ENCODE measurements at places on chromosomes 7 and 10.

DNA sequence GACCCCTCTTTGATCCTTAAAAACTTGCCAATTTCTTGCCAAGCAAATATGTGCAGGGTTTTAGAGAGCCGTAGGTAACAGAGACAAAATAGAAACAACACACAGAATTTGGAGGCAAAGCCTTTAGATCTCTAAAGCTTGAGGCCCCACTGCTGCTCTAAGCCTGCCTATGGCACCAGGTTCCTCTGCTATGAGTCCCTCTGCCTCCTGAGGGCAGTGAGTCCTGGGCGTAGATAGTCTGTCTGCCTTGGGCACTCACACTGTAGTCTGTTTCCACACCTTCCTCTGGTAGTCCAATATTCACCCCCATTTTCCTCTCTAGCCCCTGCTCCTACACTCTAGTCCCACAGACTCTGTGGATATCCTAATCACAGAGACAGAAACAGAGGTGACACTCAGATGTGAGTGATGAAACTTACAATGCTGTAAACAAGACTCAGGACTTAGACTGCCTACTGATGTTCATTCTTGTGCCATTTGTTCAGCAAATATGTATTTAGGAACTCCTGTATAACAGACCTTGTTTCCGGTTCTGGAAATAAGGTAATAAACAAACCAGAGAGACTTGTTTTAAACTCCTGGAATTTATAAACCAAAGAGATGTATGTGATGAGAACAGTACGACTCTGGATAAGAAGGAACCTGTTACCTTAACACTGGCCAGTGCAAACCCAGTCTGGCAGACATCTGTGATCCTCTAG lies 153.3 kb upstream of the PRSS1 start:
- DNase-seq = no peak

- no peak for DNase-seq
These were observed 3.3 kb upstream of the DENND10 start for GRCh38 chr10:119100434-119101238.

GRCh38 chr10:74333174-74333573 lies 182.2 kb downstream of the ADK start:
- no peak for DNase-seq

DNA sequence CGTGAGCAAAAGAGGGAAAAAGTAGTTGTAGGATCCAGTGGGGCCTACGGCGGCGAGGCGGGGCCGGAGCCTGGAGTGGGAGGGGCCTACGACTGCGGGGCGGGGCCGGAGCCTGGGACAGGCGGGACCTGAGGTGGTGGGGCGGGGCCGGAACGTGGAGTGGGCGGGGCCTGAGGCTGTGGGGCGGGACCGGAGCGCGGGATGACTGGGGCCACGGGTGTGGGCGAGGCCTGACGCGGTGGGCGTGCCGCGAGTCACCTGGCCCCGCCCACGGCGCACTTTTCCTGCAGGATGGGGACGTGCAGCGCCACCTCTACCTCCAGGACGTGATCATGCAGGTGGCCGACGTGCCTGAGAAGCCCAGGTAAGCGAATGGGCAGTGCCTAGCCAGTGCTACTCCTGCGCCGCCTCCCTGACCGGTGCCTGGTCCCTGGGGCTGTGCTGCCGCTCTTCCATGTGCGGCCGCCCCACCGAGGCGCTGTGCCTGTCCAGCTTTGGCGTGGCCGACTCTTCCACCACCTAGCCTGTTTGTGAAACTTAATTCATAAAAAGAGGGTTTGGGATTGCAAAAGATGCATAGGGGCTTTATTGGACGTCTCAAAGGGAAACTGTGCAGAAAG lies 496 bp downstream of the ZNF511 start:
- peak; percentile 85 for DNase-seq

DNA sequence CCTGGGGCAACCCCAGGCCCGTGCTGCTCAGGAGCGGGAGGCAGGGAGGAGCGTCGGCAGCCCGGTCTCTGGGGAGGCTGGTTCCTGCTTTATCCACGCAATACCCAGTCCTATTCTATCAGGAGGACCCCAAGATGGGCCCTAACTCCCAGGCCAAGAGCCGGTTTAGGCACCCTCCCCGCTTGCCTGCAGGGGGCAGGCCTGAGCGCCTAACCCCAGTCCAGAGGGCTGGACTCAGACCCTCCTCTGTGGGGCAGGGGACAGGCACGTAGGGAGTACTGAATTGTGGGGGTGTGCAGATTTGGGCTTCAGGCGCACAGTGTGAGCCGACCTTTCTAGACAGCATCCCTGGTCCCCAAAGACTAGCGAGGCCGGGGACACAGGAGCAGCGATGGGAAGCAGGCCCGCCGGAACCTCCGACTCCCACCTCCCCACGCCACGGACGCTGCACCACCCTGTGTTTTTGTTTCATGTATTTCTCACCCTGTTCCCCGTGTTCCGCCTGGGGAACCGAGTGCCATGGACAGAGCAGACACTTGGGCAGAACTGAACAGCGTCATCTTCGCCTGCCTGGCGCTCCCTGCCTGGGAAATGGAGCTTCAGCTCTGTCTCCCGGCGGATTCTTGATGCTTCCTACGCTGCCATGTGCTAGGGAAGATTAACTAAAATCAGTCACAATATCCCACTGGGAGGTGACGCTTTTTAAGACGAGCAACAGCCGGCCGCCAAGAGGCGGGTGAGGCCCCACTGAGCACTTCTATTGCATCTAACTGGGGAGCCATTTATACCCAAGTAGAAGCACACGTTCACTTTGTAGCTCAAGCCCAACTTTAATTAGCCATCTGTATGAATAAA lies 5.3 kb downstream of the NUDT1 start:
- peak; percentile 44 for DNase-seq

- no peak for DNase-seq
These were observed 61.7 kb downstream of the C10orf105 start for GRCh38 chr10:71657604-71658466.

DNA sequence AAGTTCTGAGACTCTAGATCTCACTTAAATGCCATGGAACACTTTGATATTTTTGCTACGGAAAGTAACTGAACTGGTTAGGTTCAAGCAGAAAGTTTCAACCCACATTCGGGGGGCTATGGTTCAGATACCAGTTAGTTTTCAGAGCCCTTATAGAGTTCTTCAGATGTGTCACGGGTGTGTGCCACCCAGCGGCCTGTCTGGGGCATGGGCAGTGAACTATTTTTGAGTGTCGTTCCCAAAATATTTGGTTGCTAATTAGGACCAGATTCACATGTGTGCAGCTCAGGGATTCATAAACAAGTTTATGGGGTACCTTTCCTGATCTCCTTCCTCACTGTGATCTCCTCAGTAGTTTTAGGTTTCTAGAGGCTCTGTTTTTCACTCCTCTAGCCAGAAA lies 271.9 kb downstream of the C7orf25 start:
- DNase-seq = no peak

- DNase-seq = no peak
These were observed 65.5 kb downstream of the CPVL start for GRCh38 chr7:29080803-29081202.

- DNase-seq = no peak
These were observed 53.9 kb downstream of the MRPS24 start for GRCh38 chr7:43815373-43815772.

GRCh38 chr7:78901566-78901965 lies 551.9 kb downstream of the MAGI2 start:
- DNase-seq = no peak

GRCh38 chr10:17007418-17007770 lies 122.2 kb downstream of the CUBN start:
- no peak for DNase-seq
